ENCODE measurements at places on chromosomes 3 and 15.

DNA sequence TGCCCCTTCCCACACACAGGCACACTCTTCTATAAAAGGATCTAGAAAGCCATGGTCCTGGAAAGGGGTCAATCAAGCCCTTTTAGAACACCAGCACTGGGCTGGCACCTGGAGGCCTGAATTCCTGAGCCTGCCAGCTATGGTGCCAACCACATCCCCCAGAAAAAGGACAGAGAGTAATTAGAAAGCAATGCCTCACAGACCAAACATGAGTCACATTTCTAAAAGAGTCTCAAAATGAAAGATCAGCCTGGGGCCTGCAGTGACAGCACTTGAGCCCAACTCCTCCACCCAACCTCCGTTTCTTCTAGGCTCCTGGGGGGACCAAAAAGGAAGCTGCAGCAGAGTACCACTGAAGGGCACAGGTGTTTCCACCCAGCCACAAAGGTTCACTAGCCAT is 14.1 kb downstream of the MYLK start:
- DNase-seq: peak; percentile 35

DNA sequence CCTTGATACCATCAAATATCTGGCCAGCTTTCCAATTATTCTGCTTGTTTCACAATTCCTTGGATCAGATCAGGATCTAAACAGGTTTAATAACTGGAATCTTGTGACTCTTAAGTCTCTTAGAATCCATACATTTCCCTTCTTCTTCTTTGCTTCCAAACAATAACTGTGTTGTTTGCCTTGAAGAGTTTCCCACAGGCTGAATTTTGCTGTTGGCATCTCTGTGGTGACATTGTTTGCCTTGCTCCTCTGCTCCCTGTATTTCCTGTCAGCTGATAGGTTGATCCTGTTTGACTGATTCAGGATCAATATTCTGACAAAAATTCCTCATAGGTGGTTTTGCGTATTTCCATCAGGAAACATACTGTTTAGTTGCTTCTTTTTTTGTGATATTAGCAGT is 248.4 kb upstream of the LMCD1 start:
- DNase-seq: no peak

GRCh38 chr3:99686469-99686868 is 48.1 kb downstream of the COL8A1 start:
- DNase-seq: no peak

- no peak for DNase-seq
These were observed 380.1 kb upstream of the GBE1 start for GRCh38 chr3:82141592-82141991.

GRCh38 chr15:29103824-29104565 is 165.6 kb downstream of the NSMCE3 start:
- no peak for DNase-seq

DNA sequence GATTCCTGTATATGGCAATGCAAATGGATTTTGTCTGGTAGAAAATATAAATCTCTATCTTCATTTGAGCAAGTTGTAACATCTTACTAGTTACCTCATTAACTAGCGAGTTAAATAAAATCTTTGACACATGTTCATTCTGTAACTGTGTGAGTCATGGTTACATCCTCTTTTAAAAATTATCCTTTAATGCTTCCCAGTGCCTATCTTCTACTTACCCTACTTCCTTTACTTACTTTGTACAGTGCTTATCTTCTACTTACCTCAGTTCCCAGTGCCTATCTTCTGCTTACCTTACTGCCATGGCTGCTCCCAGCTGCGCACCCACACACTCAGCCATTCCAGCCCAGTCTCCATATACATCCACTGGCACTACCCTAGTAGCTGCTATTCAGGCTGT is 71.9 kb upstream of the GOLGA8B start:
- DNase-seq: no peak

DNA sequence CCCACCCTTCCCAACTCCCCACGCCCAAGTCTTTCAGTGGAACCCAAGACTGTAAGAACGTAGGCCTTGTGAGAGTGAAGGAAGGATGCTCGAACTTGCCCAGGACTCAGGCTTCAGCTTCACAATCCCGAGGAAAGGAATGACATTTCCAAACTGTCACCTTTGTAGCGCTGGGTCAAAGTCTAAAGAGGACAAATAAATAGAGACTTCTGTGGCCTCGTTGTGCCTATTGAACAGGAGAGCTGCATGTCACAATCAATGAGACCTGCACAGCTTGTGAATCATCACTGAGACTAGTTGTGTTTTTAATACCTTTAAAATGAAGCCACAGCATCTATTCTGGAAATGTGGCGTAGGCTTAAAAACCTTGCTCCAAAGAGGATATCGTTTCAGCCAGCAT is 222.8 kb upstream of the ST8SIA2 start:
- DNase-seq: no peak

DNA sequence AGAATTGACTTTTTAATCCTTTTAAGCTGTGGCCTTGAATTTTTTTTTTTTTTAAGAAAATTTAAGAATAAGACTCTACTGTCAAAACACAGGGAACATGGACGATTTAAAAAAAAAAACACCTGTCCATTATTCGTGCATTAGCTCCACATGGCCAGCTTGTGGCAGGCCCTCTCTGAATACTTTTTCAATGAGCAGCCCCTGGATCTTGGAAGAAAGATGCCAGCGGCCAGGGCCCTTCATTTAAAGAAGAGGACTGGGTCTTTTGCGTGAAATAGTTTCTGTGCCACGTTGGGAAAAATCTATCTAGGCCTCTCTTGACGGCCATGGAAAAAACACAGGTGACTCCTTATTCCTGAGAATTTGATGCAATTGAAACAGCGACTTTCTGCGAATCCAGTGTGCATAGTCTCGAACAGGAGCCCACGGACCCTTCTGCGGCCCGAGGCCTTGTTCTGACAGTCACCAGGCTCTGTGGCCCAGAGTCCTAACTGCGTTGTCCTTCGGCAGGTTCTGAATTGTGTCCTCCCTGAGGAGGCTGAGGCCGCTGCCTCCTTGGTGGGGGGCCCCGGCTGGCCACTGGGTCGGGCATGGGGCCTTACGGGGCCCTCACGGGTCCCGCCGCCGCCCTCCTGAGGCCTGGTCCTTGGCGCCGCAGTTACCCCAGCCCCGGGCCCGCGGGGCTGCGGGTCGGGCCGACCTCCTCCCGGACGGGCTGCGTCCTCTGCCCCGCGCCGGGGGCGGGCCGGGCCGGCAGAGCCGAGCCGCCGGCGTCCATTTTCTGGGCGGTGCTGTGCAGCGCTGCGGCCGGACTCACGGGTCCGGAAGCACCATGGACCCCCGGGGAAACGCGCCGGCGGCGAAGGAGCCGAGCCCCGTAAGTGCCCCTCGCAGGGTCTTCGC is 33.5 kb downstream of the ZBTB38 start:
- no peak for DNase-seq

GRCh38 chr3:102178817-102179216 is 256.0 kb upstream of the ZPLD1 start:
- DNase-seq: no peak

DNA sequence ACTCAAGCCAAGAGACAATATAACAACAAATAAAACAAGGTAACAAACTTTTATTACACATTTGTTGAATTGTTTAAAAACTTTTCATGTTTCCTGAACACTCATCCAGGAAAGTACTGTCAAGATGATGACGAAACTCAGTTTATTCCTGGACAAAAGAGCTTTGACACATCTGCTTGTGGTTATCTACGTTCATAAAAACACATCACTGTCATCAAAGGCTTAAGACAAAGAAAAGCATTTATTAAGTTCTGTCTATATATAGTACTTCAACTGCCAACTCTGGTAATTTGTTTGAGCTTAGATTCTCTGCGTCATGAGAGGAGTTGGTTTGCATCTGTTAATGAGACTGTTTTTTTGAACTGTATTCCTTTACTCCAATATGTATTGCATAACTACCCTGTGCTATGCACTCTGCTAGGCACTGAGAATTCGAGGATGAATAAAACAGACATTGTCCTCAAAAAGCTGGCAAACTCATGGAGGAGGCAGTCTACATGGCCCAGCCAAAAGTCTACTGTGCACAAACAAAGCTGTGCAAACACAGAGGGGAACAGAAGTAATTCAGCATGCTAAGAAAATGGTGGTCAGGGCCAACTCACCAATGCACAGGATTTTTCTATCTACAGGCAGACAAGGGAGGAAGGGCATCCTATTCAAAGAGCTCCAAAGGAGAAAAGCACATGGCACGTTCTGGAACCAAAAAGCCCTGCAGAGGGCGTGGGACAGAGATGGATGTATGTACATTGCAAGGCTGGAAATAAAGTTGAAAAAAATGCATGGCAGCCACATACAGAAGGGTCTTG is 21.5 kb downstream of the PLD1 start:
- DNase-seq: no peak

DNA sequence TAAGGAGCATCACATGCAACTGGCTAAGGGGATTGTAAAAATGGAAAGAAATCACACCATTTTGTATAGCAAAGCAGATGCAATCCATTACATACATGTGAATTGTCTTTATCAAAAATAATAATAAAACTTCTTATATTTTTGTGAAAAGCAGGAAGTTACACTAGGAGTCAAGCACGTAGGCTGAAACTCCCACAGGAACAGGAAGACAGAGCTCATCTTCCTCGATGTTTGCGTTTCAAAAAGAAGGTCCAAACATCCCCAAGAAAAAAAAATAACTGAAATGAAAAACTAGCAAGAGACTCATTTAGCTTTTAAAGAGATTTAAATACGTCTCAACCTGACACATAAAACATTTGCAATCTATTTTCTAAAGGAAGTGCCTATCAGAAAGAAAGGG is 106.6 kb downstream of the TGFBR2 start:
- DNase-seq: no peak

DNA sequence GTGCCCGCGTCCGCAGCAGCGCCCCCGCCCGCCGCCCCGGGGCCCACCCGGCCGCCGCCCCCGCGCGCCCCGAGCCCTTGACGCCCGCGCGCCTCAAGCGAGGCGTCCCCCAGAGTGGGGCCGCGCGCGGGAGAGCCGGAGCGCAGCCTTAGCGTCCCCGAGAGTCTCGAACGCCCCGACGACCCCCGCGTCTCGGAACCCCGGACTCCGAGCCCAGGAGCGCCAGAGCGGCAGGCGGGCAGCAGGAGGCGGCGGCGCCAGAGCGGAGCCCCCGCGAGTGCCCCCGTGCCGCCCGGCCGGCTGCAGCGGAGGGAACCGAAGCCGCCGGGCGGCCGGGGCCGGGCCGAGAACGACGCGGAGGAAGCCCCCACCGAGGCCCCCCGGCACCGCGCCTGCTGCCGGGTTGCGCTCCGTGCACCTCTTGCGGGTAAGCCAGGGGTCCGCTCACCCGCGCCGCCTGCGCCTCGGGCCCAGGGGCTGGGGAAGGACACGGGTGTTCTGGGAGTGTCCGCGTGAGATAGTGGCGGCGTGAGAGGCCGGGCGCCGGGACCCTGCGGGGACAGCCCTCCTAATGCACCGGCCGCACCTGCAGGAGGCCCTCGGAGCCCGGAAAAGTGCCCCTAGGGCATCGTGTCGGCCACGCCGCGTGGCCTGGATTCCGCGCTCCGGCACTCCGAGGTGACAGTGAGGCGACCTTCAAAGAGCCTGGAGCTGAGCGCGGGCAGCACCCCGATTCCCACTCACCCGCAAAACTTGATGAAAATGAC is 52.0 kb upstream of the ULK4 start:
- no peak for DNase-seq

DNA sequence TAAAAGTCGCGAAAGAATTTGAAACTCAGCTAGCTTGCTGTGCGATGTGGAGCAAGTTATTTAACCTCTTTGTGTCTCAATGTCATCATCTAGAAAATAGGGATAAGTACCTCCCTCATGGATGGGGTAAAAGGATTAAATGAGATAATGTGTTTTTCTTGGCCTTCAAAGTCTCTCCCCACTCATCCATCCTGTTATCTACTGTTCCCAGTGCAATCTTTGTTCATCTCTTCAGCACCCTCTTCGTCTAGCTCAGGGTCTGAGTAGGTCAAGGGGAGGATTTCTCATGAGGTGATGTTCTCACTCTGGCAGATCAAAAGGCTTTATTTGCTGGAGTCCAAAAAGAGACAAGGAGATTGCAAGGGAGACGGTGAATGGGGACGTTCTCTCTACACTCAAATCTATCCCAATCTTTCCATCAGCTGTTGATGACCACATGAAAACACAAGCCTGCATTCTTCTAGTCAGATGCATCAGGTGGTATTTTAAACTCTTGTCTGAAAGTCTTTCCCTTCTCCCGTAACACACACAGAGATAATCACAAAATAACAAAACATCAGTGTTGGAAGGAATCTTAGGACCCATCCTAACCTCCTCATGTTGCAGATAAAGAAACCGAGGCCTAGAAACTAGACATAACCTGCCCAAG is 1.3 kb downstream of the MESD start:
- no peak for DNase-seq

GRCh38 chr3:146386936-146387335 is 82.4 kb downstream of the PLSCR2 start:
- DNase-seq: no peak

GRCh38 chr3:98732286-98733052 is 30.7 kb upstream of the ST3GAL6 start:
- DNase-seq: peak; percentile 33

- no peak for DNase-seq
These were observed 6.1 kb downstream of the GMPS start for GRCh38 chr3:155876503-155876902.

- no peak for DNase-seq
These were observed 10.9 kb downstream of the KCNAB1 start for GRCh38 chr3:156131241-156131640.

DNA sequence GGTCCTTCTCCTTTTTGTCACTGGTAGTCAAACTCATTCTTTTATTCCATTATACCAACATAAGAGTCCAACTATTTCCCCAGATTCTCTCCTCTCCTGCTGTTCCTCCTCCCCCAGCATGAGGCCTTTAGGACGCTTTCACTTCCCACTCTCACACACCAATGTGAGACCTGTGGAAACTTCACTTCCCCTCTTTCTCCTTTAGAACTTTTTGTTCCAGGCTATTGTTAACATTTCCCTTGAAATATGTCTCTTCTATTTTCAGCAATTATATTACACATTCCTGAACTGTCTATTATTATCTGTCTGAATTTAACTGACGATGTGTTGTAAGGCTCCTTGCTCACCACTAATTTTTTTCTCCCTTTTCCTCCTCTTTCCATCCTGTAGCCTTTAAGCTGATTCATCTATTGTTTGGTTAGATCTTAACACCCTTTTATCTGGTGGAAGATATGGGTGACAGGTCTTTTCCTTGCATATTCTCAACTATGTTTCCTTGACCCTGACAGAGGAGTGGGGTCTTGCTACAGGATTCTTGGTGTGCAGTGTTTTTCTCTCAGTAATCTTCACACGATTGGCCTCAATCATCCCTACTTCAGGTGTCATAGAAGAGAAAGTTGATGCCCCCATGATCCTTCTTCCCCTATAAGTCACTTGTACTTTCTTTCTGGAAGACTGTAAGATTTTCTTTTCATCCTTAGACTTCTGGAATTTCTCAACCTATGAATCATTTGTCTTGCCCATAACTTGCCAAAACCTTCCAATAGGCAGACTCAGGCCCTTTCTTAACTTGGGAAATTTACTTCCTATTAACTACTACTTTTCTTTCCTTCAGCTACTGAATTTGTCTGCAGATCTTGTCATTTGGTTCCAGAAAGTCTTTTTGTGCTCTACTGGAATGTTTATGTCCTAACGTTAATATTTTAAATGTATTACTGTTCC is 5.9 kb downstream of the CYP19A1 start:
- no peak for DNase-seq

DNA sequence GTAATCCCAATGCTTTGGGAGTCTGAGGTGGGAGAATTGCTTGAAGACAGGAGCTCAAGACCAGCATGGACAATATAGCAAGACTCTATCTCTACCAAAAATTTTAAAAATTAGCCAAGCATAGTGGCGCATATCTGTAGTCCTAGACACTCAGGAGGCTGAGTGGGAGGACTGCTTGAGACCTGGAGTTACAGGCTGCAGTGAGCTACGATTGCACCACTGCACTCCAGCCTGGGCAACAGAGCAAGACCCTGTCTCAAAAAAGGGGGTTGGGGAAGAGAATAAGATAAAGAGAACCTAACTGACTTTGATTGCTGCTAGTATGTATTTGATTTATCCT is 755 bp downstream of the CD200R1 start:
- DNase-seq: no peak
